ENCODE measurements at places on chromosomes 6 and 20.

DNA sequence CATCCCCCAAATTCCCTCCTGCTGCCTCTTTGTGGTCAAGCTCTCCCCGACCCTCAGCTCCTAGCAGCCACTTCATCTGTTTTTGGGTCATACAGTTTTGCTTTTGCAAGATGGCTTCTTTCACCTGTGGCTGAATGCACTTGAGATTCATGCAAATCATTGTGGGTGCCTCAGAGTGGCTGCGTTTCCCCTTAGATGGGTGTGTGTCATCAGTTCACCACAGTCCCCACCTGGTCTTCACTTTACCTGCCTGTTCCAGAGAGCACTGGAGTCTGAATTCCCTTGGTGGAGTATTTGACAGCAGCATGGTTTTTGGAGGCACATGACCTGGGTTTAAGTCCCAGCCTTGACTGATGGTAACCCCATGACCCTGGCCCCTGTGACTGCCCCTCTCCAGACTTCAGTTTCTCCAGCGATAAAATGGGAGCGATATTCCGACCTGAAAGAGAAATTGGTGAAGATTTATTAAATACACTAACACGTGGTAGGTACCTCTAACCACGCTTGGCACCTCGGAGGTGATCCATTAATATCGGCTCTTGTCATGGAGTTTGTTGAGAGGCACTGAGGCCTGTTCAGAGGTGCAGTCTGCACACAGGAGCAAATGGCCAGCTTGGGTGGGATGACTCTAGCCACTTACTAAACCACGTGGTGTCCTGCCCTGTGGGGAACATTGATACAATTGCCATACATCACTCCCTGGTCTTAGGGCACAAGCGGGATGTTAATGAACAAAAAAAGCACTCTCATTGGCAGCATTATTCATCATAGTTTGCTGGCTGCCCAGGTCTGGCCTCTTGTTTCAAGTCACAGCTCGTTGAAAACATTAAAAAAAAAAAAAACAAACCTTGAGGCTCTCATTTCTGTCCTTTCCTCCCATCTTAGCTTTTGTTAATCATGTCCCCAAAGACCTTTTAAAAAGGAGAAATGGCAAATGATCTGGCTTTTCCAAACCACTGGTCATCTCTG is 167.2 kb upstream of the KCNG1 start:
- no peak for DNase-seq

DNA sequence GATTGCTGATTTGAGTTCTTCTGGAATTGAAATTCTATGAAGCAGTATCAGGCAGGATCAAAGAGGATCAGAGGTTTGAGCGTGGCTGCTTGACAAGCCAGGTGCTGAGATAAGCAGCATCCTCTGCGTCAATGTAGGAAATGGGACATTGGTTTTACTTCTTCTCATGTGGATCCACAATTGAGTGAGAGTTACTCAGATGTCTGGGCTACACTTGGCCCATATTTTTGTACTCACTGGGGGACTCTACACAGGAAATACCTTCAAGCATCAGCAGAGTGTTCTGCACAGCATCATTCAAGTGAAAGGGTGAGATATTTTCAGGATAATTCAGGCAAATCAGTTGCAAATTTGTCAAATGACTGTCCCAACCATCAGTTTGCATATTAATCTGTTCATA is 613.9 kb upstream of the ARID1B start:
- DNase-seq: no peak

DNA sequence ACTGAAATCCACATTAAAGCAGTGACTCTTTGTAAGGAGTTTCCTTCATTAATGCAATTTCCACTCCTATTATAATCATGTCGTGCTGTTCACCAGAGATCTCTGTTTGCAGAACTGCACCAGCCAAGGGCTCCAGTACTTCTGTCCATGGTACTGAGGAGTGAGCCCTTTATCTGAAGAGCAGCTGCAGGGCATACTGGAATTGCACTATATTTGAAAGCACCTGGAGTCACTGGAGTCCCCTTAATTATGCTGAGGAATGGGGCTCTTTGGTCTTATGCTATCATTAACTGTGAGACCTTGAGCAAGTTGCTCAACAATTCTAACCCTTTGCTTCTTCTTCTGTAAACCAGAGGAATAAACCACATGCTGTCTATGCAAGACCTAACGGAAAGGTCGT is 61.7 kb upstream of the NUP153 start:
- DNase-seq: peak; percentile 13

DNA sequence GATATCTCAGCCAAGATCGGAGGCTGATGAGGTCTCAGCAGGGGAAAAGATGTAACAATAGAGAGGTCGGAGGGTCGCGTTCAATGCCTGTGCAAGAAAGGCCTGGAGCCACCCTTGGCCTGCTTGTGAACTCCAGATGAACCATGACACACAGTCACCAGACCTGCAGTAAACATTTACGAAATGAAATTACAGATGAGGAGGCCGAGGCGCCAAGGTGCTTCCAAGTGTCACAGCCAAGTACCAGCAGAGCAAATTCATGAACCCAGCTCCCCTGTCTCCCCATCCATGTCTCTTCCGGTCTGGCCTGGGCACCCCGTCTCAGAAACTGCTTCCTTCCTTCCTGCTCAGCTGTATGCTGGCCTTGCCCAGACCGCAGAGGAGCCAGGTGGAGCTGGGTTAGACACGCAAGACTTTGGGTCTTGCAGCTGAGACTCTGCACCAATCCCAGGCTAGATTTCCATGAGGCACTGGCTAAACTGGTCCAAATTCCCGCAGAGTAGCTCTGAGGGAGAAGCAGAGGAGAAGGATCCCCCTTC is 48.1 kb downstream of the CHMP4B start:
- DNase-seq: no peak

DNA sequence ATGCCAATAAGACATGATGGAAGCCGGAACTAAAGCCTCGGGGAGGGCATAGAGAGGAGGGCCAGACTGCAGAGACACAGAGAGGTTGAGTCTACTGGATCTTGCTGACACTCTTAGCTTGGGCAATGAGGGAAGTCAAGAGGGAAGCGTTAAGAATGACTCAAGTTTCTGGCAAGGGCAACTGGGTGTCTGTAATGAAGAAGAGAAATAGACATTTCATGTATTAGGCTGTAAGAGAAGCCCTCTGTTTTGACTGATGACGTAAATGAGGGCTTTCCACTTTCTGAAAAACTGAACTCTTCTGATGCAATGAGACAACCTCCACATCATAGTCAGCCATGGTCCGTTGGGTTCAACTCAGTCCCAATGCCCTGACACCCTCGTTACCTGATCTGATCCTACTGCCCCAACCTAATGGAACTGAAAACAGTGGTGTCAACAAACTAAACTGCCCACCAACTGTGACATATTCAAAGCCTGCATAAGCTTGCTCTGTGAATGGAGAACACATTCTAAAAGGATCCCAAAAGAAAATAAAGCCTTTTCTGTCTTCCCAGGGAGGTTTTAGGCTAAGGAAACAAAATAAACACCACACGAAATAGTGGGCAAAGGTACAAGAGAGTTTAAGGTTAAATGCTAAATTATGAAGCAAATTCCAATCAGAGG is 45.8 kb upstream of the PNRC1 start:
- DNase-seq: peak; percentile 11

DNA sequence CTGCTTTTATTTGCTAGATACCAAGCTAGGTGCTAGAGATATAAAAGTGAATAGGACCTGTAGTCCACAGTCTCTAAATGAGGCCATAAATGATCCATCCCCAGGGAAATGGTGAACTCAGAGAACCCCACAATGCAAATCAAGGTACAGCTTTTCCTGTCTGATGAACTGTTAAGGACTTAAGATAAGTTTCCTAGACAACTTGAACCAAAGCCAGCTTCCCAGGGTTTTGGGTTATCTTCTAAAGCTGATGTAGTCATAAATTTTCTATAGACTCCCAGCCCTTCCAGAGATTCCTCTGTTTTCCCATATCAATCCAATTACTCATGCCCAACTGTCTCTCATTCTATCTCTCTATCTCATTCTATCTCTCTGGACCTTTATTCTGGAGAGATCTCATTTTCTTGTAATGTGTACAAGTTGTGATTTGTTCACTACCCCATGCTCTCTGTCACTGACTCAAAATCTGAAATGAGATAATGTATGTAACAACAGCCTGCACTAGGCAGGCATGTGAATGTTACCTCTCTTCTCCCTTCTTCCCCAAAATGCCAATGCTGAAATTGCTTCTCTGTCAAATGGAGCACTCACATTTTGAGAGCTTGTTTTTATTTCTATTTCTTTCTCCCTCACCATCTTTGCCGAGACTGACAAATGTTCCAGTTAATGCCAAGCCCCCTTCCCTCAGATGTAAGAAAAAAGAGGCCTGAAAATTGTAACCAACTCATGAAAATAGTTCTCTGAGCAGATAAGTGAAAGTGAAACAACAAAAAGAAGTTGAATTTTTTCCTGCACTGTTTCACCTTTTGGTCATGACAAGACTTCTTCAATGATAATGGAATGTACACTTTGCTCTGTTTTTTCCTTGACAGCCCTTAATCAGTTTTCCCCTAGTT is 279.9 kb downstream of the SLC35F1 start:
- DNase-seq: no peak

- no peak for DNase-seq
Measured at GRCh38 chr6:44548319-44548718, 160.8 kb downstream of the CDC5L start.

DNA sequence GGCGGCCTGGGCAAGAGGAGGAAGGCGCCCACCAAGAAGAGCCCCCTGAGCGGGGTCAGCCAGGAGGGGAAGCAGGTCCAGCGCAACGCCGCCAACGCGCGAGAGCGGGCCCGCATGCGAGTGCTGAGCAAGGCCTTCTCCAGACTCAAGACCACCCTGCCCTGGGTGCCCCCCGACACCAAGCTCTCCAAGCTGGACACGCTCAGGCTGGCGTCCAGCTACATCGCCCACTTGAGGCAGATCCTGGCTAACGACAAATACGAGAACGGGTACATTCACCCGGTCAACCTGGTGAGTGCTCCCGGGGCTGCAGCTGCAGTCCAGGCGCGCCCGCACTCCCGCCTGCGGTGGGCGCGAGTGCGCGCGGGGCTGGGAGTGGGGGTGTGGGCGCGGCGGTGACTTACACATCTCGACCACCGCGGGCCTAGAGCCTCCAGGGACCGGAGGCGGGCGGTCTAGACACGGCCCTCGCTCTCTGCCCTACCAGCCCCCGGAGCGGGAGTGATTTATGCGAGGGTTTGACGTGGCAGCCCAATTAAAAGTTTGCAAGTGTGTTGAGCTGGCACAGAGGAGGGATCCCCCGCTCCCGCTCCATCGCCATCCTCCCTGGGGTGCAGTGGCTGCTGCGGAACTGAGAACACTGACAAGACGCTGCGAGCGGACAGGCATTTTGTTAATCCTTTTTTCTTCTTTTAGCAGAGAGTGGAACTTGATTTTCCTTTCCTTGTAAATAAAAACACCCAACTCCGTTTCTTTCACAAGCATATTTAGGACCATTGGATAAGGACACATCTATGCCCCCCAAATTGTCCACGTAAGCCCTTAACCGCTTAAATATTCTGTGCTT is 867 bp downstream of the TCF21 start:
- peak; percentile 73 for DNase-seq

GRCh38 chr20:32536851-32537656 is 48.1 kb downstream of the NOL4L start:
- no peak for DNase-seq

DNA sequence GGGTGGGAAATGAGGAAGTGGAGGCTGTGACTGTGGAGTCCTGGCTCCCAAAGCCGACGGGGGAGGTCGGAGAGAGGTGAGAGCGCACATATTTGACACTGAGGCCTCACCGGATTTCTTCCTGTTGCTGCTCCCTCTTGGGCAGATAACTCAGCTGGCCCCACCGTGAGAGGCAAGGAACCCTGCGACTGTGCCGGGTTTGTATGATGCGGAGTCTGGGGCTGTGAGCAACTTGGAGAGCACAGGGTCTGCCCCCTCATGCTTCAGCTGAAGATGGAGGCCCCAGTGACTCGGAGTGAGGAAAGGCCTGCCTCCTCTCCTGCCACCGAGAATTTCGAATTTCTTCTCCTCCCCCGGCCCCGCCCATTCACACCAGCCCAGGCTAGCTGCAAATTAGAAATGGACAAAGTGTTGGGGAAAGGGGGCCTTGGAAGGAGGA is 160.6 kb downstream of the GRM4 start:
- DNase-seq: no peak

DNA sequence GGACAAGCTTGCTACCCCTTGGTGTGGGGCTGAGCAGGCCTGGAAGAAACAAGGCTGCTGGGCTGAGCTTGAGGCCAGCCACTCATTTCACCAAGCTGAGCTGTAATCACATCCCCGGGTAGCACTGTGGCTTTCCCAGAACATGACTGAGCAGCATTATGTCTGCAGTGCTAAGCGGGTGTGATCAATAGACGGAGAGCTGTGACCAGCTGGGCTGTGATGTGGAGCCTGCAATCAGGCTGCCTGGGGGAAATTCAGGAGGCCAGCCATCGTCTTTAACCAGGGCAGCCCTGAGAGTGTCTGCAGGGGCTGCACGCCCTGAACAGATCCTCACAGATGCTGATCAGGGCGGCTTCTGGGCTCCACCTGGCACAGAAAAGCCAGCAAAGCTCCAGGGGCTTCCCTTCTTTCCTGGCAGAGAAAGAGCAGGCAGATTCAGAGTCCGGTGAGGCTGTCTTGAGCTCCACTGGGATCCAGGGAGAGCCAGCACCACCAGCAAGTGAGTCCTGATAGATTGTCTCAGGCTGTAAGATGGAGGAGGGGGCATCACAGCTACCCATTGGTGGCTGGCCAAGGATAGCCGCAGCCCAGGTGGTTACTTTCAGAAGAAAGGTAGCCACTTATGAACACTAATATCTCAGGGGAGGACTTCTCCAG is 165.9 kb downstream of the NRN1 start:
- DNase-seq: no peak

GRCh38 chr6:110949679-110950285 is 8.7 kb upstream of the GTF3C6 start:
- no peak for DNase-seq

GRCh38 chr20:46325789-46326188 is 17.5 kb upstream of the CDH22 start:
- DNase-seq: no peak

DNA sequence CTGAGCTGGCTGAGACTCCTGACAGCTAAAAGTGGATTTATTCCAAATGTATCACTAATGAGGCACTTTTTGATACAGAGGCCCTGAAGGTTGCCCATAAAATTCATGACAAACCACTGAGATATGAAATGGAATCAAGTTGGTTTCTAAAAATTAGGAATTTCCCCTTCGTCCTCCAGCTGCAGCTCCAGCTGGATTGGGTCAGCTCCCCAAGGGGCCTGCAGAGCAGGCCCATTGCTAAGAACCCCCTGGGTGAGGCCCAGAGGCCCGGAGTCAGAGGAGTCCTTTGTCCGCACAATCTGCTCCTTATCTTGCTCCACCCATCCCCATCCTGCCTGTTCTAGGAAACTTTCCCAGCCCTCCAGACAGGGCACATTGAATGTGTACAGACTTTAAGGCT is 163.5 kb upstream of the TOP1 start:
- DNase-seq: no peak

- no peak for DNase-seq
Measured at GRCh38 chr6:24879351-24879750, 56.4 kb downstream of the RIPOR2 start.
